ENCODE measurements at places on chromosomes 12 and 14. TPM values are rescaled to one million over a fixed set of nuclear protein-coding genes. Genes with fewer than 3 reads are reported as not detected.

DNA sequence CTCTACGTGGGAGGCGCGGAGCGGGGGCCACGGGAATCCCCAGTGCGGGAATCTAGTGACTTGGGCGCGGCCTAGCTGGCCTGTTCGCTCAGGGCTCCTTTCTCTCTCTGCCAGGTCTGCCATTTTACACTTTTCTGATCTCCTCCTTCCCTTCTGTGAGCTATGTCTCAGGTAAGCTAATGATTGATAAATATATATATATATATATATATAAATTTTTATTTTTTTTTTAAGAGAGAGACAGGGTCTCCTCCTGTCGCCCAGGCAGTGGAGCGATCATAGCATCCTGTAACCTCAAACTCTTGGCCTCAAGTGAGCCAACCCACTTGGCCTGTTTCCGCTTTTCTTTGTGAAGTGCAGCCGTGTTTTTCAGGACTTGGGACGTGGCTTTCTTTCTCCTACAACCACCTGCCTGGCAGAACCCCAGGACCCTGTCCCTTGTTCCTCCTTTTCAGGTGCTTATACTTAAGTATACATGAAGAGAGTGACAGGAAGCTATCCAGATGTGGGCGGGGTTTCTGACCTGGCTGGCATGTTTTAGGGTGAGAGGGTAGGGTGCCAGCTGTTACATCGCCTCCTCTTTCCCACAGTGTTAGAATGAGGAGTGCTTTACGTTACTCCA, 547 bp downstream of the ZNF140 start:
- no peak for DNase-seq

DNA sequence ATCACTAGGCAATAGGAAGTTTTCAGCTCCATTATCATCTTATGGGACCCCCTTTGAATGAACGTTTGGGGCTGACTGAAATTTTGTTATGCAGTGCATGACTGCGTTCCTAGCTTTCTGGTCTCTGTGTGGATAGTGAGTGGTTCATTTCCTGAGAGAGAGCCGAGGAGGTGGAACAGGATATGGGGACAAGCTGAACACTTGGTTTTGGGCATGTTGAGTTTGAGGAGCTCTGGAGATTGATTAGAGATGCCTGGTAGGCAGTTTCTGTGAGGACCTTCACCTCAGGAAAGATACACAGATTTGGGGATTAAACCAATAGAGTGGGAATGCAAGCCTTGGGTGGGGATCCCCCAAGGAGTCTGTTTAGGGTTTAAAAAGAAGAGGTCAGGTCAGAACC, 27.7 kb downstream of the TEAD4 start:
- no peak for DNase-seq

DNA sequence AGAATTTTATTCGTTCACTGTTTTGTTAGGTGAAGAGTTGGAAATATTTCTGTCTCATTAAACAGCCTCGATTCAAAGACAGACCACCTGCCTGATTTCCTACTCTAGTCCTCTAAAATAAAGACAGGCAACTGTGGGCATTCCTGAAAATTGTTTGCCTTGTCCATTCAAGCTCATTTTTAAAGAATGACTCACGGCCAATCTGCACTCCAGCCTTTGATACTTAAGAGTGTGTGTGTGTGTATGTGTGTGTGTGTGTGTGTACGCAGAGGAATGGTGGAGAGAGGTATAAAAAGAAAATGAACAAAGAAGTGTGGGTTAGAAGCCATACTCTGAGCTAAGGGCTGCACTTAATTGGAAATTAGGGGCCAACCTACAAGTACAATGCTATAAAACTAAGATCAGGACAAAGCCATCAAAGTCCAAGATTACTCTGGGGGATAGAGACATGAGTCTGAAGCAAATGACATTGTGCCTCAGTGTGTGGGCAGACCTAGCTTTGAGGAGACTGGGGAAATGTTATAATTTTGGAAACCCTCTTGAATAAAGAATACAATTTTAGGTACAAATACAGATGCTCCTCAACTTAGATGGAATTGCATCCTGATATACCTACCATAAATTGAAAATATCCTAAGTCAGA, 45.6 kb upstream of the SOCS2 start:
- DNase-seq: no peak

- DNase-seq: no peak
Measured at GRCh38 chr14:102417001-102417431, 54.3 kb downstream of the TECPR2 start.

- DNase-seq: no peak
Measured at GRCh38 chr12:82855872-82856271, 169.2 kb downstream of the TMTC2 start.

Gene PLEKHG7
- 1.0 TPM for polyA plus RNA-seq

Gene KRT2
- not detected for polyA plus RNA-seq

DNA sequence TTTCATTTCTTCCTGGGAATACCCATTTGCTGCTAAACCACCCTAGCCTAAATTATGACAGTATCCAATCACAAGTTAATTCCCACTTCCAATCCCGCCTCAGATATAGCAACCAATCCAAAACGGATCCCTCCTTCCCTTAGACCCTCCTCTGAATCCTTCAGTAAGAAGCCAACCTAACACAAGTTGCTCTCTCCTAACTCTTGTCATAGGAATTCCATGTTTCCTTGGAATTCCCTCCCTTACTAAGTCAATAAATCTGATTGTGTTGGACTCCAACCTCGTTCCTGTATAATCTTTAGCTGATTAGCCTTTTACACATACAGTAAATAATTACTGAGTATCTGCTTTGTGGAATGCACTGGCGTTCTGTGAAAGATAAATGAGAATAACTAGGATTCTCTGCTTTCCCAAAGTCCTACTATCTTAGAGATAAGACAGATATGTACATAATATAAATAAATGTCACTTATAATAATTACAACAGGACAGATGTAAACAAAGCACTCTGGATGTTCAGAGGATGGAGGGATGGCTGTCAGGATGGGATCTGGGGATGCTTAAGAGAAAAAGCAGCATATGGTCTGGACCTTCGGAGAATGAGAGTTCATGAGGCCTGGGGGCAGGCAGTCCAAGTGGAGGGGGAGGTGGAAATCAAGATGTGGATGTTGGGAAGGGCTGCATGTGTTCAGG, 185.8 kb upstream of the SOX5 start:
- DNase-seq: no peak

DNA sequence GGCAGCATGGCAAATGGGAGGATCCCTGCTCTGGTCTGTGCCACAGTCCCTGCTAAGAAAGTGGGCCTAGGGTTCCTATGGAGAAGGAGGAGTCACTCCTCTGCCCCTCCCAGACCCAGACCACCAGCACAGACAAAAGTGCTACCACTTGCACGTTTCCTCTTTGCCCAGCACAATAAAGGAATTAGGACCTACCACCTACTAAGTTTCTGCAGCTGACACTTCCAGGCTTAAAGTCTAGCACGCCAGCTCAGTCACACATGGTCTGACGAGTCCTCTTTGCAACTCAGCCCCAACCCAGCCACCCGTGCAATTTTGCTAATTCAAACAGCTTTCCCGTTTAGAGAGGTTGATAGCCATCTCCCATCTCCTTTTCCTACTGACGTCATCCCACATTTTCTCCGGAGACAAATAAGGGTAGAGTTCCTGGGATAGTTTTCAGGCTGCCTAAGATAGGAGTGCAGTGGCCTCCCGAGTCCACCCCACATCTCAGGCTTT, 66.2 kb upstream of the PTGR2 start:
- DNase-seq: no peak

DNA sequence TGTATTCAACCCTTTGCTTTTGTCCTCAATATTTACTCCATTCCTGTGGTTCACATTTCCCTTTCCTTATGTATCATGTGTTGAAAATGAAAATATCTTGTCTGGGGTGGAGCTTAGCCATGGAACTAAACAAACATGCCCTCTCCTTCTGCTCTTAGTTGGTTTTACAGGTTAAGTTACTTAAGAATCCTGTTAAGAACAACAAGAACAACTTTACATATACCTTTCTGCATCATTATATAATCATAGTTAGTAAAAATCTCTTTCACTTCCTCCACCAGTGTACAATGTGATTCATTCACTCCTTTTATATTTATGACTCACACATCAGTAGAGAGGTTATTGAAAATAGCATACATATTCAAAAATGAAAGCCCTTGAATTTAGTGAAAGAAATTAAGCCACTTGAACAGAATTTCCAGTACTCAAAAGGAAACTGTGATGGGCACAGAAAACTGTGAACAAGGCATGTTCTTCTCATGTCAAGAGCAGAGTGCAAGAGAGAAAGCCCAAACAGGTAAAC, 307.7 kb downstream of the CCDC91 start:
- no peak for DNase-seq

DNA sequence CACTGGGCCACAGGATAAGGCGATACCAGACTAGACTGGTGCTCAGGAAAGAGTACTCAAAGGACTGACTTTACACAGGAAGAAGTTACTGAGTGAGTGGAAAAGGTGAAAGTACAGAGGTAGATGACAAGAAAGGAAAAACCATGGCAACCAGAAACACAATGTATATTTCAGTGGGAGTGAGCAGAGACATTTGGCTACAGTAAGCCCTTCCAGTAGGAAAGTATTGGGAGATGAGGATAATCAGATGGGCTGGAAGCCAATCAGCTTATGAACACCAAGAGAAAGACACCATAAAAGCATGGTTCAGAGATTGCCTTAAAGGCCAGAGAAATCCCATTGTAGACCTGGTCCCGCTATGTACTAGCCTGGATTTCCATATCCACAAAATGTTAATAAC, 51.6 kb downstream of the TMTC1 start:
- DNase-seq: no peak

Gene RHOJ
- 21.4 TPM for polyA plus RNA-seq

GRCh38 chr12:103884316-103884715, 43.3 kb upstream of the NT5DC3 start:
- DNase-seq: no peak

Gene RIMBP2
- polyA plus RNA-seq: 14.2 TPM

DNA sequence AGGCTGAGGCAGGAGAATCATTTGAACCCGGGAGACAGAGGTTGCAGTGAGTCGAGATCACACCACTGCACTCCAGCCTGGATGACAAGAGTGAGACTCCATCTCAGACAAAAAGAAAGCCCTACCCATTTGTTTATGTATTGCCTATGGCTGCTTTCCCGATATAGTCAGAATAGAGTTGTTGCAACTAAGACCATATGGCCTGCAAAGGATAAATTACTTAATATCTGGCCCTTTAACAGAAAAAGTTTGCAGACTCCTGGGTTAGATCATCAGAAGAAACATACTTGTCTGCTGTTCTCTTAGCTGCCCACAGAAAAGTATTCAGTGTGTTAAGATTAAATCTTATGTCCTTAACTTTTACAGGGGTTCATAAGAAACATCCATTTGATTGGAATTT, 122.4 kb upstream of the VASH1 start:
- DNase-seq: no peak

- DNase-seq: no peak
Measured at GRCh38 chr14:34043627-34044372, 92.9 kb upstream of the EGLN3 start.

DNA sequence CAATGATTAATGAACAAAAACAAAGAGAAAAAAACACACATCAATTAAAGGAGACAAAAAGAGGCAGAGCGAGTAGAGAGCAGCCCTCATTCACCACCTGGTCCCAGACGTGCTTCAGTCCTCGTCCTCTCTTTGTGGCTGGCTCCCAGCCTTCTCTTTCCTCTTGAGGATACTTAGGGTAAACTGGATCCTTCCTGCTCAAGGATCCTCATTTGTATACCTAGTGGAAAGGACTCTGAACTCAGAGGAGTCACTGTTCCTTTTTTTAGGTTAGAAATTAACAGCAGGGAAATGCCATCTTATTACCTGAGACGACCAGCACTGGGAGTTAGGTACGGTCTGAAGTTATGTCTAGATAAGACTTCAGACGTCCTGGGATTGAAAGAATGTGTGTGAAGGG, 9.7 kb downstream of the MLEC start:
- DNase-seq: no peak

DNA sequence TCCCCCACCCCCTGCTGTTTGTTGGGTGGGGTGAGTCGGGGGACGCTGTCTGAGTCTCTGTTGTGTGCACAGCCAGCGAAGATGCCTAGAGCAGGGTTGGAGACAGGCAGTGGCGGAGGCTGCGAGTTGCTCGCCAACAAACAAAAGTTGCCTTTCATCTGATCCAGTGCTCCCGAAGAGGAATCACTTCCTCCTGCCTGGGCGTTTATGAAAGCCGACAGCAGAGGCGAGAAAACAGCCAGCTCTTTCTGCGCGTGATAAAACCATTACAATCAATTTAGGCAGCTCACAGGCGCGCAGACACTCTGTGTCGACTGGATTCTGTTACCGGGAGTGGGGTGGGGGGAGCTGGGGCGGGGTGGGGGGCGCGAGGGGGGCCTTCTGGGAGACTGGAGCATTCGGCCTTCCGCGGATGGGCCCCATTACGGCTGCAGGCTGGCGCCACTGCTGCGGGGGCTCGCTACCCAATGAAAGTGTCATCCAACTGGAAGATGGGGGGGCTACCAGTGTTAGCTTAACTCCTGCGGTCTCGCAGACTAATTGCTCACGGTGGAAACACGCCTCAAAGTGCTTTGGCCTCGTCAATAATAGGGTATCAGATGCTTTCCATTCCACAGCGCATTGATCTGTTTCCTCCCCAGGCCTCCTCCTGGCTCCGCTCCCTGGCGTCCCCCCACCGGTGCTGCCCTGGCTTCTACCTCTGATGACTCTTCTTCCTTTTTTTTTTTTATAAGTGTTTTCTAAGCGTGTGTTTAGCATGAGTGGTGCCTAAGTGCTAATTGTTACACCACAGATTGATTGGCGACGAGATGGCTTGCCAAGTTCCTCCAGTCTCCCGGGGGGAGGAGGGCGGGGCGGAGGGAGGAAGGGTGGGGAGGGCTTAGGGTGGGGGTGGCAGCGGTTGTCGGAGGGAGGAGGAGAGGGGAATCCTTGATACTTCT, 678.4 kb downstream of the MED13L start:
- DNase-seq: peak; percentile 21

Gene STX2
- polyA plus RNA-seq: 26.5 TPM

Gene COQ6
- polyA plus RNA-seq: 19.1 TPM

Gene RNASE4
- 3.0 TPM for polyA plus RNA-seq

- no peak for DNase-seq
Measured at GRCh38 chr14:48229091-48229490, 553.7 kb upstream of the MDGA2 start.

DNA sequence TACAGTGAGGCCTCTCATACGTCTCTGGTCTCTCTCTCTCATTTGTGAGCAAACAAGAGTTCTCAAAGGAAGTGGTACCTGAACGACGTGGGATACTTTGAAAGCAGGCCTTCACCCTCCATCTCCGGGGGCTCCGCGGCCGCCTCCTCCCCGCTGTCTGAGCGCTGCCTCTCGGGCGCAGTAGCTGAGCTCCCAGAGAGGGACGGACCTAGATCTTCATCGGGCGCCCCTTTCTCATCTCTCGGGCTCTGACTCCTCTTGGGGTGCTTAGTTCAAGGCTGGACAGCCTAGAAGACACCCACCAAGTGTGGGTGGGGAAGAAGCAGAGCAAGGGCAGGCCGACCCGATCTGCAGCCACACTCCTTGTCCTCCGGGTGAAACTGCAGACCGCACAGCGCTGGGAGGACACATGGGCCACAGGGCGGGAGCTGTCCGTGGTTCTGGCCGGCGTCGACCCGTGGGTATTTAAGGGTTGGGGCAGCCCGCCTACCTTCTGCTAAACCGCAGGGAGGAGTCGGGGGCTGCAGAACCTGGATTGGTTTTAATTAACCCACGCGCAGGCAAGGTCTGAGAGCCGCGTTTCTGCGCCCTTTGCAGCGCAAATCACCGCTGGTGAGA, 92.7 kb downstream of the PAH start:
- DNase-seq: peak; percentile 38

- DNase-seq: no peak
Measured at GRCh38 chr12:85466890-85467289, 186.9 kb downstream of the ALX1 start.
